ENCODE measurements at places on chromosomes 6 and 20.

- DNase-seq: no peak
These were observed 59.8 kb downstream of the CDK19 start for GRCh38 chr6:110755411-110755834.

DNA sequence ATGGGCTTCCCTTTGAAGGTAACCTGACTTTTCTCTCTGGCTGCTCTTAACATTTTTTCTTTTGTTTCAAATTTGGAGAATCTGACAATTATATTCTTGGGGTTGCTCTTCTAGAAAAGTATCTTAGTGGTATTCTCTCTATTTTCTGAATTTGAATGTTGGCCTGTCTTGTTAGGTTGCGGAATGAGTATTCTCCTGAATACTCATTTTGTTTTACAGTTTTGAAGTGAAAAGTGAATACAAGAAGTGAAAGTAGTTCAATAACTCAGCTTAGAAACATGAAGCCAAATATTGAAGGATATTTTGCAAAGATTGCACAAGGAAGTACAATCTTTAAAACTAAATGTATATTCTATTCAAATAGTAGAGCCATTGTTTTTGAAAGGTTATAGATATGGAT lies 120.2 kb upstream of the MAP3K4 start:
- DNase-seq: no peak

DNA sequence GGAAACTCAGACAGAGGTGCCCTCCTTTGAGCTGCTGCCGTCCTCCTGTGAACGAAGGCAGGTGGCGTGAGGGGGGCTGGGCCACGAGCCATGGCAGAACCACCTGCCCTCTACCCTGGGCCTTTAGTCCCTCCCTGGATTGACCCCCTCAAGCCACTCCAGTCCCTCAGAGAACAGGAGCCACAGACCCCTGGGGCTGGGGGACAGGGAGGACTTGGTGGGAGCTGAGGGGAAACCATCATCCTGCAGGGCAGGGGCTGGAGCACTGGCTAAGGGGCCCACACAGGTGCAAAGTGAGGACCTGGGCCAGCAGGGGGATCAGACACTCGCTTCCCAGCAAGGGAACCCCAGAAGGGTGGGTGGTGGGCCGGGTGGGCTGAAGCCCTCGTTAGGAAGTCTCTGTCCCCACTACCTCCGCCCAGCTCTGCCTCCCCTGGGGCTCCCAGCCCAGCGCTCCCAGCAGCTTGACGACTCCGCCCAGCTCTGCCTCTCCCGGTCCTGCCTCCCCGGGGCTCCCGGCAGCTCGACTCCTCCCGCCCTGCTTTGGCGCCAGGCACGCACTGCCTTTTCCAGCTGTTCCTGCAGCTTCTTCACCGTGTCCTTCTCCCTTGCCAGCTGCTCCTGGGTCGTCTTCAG lies 44.4 kb downstream of the DSTN start:
- DNase-seq: no peak

GRCh38 chr6:97316978-97317377 lies 34.0 kb upstream of the MMS22L start:
- no peak for DNase-seq

GRCh38 chr6:123150076-123150475 lies 154.0 kb downstream of the CLVS2 start:
- DNase-seq: no peak

DNA sequence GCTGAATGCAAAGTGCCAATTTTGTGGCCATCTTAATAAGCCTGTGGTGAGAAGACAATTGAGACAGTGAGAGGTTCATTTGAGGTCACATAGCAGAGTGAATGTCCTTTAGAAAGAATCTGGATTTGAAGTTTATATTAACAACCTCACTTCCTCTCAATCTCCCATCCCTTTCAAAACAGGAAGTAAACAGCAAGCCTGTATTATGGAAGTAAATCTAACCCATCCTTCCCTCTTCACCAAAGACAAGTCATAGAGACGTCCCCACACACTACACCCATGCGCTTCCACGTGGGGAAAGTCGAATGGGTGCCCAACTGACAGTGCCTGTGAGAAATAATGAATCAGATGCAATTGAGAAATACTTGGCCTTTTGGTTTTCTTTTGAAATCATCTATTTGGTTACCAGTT lies 28.8 kb upstream of the CCND3 start:
- DNase-seq: no peak

DNA sequence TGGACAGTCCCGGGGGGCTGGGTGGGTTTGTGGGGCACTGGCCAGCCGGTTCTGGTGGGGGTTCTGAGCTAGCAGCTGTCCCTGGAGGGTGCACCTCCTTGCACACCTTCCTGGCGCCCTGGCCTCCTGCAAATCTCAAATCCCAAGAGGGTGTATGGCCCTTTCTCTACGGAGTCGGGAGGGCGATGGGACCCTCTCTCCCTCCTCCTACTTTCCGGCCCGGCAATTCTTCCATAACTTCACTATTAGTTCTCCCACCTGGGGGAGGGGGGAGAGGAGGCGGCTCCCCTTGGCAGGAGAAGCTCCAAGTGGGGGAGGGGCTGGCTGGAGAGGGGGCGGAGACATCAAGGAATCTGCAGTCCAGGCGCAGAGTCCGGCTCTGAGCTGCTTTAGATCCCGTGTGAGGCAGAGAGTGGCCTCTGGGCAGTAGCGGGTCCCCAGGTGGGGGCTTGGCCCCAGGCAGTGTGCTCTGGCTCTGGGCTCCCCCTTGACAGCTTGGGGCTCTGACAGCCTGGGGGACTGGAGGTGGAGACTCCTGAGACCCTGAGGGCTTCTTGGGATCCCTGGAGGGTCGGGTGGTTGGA lies 1.4 kb upstream of the LAMA5 start:
- no peak for DNase-seq

DNA sequence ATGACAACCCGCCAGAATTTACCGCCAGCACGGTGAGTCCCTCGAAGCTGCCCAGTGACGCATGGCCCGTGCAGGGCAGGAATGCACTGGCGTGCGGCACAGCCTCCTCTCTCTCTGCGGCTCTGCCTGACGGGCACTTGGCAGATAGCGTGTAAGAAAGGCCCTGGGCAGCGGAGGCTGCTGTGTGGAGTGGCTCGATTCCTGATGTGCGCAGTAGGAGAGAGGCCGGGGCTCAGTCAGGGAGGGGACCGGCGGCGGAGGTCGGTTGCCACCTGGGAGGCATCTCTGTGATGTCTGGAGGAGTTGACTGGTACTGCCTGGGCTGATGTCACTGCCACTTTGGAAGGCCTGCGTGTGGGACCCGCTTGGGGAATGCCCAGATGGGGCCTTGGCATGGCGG lies 170.7 kb downstream of the TAF4 start:
- no peak for DNase-seq

- no peak for DNase-seq
These were observed 65.8 kb downstream of the ADTRP start for GRCh38 chr6:11712760-11713159.

GRCh38 chr6:51915098-51915497 lies 172.3 kb downstream of the PKHD1 start:
- DNase-seq: no peak

DNA sequence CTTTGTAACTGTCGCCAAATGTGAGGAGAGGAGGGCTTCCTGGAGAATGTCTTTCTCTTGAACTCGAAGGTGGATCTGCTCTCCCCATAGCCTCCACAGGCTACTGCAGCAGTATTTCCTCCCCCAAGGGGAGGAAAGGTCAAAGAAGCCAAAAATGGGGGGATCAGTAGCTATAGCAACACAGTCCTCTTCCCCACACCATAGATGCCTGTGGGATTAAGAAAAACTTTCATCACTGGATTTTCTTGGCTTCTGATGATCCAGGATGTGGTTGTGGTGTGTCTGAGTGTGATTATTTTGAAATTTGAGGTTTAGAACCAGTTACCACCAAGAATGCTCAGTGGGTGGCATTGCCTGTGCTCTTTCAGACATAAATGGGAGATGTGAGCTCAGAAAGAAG lies 140.1 kb upstream of the SPACA1 start:
- DNase-seq: no peak

- DNase-seq: no peak
These were observed 16.4 kb downstream of the PRSS16 start for GRCh38 chr6:27263886-27264285.

GRCh38 chr6:106794129-106794528 lies 164.8 kb downstream of the QRSL1 start:
- no peak for DNase-seq

GRCh38 chr6:130681028-130681427 lies 146.2 kb upstream of the SMLR1 start:
- DNase-seq: no peak

GRCh38 chr20:19100975-19101374 lies 111.5 kb upstream of the SLC24A3 start:
- no peak for DNase-seq

DNA sequence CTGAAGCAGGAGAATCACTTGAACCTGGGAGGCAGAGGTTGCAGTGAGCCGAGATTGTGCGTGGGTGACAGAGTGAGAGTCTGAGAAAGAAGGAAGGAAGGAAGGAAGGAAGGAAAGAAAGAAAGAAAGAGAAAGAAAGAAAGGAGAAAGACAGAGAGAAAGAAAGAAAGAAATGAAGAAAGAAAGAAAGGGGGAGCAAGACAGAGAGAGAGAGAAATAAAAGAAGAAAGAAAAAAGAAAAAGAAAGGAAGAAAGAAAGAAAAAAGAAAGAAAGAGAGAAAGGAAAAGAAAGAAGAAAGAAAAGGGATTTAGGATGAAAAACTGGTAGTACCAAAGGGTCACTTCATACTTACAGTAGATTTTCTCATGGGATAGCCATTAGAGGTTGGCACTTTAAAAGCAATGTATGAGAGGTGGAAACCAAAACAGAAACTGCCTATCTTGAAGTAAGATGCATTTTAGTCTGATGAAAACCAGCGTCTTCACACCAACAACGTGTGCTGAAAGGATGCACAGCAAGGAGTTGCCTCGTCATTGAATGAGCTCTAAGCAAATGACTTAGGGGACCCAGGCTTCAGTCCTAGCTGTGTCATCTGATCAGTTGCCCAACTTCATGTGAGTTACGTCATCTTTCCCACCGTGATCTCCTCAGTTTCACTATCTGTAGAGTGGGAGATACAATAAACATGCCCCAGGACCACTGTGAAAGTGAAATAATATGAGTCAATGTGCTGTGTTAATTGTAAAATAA lies 133.9 kb upstream of the NEDD9 start:
- DNase-seq: no peak

GRCh38 chr6:131782764-131783163 lies 25.1 kb upstream of the ENPP1 start:
- DNase-seq: no peak

Measured in stimulated activated CD8-positive, alpha-beta memory T cell treated with anti-CD3 and anti-CD28 coated beads, Interleukin-2, amount 100 ng/mL, for 1 hour (primary cell).